ENCODE measurements at places on chromosomes 11 and 22.

DNA sequence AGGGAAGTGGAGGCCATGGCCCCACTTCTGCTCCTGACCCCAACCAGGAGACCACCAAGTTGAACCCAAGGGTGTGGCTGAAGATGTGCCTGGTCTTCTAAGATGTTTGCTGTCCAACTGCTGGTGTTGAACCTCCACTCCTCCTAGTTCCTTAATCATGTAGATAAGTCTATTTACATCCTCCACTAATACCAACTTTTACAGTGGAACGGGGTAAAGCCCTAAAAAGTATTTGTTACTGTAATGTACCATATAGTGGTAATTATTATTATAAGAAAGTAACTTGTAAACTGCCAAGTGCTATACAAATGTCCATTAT lies 19.0 kb upstream of the RASSF10 start:
- DNase-seq: no peak

DNA sequence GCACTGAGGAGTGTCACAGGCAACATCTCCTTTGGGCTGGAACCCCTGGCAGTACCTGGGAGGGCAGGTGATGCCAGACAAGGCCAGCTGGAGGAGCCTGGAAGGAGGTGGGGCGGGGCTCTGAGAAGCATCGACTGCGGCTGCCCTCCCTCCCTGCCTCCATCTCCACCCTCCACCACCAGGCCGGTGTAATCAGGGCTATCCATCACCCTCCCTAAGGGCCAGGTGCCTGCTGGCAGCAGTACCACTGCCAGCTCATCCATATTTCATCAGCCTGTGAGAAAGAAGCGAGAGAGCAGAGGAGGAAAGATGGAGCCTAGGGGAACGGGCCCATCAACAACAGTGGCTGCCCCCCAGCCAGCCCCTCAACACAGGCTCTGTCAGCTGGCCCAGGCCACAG lies 51.4 kb upstream of the RASD2 start:
- DNase-seq: no peak

GRCh38 chr11:111719379-111719778 lies 46.8 kb downstream of the PPP2R1B start:
- DNase-seq: no peak

DNA sequence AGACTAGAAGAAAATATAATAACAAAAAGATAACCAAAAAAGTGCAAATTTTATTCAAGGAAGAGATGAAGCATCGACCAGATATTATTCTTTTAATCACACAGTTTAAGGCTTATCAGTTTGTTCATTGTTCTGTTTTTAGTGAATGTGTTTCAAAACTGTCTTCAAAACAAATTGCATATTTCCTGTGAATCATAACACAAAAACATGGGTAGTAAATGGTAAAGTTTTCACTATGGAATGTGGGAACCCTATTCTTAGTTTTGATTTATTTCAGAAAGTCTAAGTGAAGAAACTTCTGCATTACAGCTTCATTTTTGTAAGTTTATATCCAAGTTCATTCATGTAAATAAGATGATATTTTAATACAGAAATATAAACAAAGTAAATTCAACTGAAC lies 207.6 kb upstream of the LUZP2 start:
- DNase-seq: no peak

- no peak for DNase-seq
Observed at GRCh38 chr11:130216221-130216550, 56.6 kb downstream of the ST14 start.

GRCh38 chr11:26704249-26704648 lies 17.6 kb downstream of the SLC5A12 start:
- no peak for DNase-seq

DNA sequence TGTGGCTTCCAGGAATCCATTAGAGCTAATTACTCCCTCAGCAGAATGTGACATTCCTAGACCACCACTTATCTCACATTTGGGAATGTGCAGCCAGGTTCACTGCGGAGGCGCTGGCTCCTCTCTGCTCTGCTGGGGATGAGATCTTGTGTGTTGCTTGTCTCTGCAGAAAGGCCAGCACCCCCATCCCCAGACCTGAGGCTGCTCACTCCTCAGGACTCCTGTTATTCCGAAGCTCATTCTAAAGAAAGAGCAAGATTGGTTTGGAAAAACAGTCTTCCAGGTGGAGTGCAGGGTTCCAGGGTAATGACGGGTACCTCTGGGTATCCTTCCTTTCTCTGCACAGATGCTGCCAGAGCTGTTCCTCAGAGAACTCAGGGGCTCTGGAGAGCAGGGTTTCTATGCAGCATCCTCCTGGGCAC lies 20.8 kb downstream of the RSPH14 start:
- no peak for DNase-seq

- no peak for DNase-seq
Observed at GRCh38 chr11:1129143-1129610, 28.6 kb upstream of the MUC5AC start.

- no peak for DNase-seq
Observed at GRCh38 chr11:93089474-93090102, 108.2 kb downstream of the SLC36A4 start.

- DNase-seq: no peak
Observed at GRCh38 chr11:87892291-87892690, 283.0 kb downstream of the RAB38 start.

DNA sequence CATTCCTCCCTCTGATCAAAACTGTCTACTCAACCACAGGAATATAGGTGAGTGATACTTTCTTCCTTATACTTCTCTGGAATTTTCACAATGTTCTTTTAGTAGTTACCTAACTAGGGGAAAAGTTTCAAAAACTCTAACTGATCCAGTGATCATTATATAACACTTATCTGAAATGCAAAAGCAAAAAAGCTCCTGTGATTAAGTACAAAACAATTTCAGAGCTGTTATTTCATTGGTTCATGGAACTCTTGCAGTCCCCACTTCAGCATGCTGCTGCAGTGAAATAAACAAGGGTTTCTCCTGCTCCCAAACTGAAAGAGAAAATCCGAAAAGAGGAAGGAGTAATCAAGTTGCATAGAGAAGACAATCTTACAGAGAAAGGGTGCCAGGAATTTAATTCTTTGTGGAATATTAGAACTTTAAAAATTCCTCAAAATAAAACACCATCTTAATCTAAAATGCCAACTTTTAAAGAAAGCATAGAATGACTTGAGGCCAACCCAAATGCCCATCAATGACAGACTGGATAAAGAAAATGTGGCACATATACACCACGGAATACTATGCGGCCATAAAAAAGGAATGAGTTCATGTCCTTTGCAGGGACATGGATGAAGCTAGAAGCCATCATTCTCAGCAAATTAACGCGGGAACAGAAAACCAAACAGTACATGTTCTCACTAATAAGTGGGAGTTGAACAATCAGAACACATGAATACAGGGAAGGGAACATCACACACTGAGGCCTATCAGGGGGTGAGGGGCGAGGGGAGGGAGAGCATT lies 20.3 kb downstream of the PPP2R1B start:
- DNase-seq: no peak

- DNase-seq: no peak
Observed at GRCh38 chr11:45091563-45092403, 54.7 kb upstream of the PRDM11 start.

DNA sequence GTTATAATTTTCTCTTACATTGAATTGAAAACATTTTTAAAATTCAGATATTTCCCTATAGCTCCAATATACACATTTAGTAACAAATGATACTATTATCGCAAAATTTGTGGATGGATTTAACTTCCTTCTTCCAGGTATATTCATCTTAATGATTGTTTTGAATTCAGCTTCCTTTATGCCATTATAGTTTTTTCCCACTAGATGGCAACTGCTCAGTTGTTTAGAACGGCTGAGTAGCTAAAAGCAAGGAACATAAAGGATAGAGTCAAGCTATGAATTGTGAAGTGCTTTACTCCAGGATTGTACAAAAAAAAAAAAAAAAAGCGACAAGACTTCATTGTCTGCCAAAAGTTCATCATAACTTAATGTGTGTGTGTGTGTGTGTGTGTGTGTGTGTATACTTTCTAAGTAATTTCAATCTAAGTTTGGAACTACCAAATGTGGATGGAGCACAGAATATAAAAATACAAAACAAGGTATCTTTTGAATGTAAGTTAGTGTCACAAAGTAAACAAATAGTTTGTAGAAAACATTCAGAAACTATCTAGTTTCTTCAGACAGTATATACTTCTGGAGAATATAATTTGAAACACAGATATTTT lies 846.4 kb downstream of the DLG2 start:
- DNase-seq: no peak

- no peak for DNase-seq
Observed at GRCh38 chr22:45537734-45538181, 35.1 kb downstream of the FBLN1 start.

DNA sequence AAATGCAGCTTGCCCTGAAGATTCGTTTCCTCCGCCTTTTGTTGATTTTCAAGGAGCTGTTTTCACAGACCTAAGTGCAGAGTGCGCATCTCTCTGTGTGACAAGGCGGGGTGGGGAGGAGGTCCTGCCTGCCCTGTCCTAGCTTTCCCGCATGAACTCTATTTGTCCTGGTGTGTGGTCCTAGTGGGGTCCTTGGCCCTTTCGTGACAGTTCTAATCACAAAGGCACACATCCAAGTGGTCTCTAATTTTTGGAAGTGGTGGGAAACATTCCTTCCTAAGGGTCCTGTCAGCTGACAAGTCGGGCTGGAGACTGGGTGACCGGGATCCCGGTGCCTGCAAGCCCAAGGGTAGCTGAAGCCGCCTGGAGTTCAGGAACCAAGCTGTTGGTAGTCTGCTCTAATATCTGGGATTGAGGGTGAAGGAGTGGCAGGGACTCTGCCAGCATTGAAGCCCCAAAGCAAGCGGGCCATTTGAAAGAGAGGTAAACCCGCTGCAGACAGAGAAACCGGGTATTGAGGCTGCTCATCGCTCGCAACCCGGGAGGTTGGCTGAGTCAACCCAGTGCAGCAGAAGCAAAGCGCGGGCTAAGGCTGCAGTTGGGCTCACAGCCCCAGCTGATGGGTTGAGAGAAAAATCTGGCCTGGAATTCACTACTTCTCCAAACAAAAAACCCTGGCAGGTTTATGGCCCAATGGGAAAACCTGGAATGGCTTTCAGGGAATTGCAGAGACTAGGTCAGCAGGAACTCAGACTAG lies 28.1 kb upstream of the FBXO3 start:
- no peak for DNase-seq

DNA sequence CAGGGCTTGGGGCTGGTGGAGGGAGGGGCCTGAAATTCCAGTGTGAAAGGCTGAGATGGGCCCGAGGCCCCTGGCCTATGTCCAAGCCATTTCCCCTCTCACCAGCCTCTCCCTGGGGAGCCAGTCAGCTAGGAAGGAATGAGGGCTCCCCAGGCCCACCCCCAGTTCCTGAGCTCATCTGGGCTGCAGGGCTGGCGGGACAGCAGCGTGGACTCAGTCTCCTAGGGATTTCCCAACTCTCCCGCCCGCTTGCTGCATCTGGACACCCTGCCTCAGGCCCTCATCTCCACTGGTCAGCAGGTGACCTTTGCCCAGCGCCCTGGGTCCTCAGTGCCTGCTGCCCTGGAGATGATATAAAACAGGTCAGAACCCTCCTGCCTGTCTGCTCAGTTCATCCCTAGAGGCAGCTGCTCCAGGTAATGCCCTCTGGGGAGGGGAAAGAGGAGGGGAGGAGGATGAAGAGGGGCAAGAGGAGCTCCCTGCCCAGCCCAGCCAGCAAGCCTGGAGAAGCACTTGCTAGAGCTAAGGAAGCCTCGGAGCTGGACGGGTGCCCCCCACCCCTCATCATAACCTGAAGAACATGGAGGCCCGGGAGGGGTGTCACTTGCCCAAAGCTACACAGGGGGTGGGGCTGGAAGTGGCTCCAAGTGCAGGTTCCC lies at the start of gene APOC3:
APOC3 (plus strand) TSS at position 383 of the 659 bp plus-strand sequence. CDS start 676 bp downstream, outside the sequence.
- DNase-seq: no peak

DNA sequence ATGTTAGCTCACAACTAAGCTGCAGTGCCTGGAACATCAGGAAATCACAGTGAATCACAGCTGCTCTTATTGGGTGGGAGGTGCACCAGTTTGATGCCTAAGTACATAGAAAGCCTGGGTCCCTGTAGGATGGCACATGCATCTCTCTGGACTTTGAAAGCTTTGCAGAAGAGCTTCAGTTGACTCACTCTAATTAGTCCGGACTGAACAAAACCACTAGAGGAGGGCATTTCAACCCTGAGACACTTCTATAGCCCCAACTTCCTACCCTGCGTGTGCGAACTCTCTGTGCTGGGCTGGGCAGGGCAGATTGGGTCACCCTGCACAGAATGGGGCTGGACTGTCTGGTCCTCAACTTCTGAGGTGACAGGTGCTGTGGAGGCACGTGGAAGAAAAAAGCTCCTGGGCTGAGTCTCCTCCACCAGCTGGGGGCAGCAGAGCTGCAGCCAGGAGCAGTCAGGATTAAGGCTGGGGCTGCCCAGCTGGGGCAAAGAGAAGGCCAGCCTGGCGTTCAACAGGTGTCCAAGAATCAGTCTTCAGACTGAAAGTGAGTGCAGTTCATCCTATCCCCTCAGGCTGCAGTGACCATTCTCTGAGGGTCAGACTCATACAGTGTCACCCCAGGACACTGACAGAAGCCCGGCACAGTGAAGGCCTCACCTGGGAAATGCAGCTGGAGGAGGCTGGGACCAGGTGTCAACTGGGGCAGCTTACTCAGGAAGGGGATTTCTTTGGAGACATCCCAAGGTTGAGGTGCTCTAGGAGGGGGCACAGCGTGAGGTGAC lies 22.1 kb downstream of the GGTLC2 start:
- DNase-seq: peak; percentile 10

DNA sequence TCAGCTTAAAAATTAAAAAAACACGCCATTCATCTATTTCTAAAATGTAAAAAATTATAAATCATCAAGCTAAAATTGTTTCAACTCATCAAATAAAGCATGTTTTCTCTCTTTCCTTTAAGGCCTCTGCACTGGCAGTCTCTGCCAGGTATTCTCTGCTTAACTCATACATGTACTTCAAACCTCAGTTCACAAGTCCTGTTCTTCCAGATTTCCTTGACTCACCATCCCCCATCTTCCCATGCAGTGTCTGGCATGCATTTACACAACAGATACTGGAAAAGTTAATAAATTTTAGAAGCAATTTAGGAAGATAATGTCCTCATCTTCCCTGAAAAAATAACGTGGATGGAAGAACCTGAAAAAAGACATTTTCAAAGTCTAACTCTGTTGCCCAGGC lies 32.5 kb downstream of the CSTF3 start:
- DNase-seq: no peak

DNA sequence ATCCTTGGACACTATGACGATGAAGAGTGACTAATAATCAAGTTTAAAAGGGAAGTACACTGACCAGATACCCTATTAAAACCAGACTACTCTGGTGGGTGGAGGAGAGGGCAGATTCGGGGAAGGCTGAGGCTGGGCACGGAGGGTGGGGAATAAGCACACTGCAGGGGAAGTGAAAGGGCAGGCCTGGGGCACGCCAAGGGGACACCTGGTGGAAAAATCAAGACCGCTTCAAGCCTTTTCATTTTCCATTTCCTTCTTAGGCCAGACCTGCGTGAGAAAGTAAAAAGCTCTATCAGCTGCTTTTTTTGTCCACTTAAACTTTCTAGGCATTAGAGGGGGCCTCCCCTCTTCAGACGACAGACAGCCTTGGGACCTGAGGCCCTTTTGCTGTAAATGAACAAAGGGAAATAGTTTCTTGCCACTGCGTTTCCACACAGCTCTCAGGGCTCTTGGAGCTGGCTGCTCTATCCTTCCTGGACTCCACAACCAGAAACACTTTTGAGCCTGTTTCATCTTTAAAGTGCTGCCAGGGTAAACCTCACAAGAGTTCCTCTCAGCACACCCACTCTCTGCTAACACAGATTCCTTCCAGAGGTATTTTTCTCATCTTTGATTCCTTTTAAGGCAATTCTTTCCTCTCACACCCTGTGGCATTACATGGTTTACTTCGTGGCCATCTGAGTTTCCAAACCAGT lies 25.0 kb upstream of the SERPIND1 start:
- no peak for DNase-seq

GRCh38 chr11:124970925-124971324 lies 16.9 kb downstream of the CCDC15 start:
- DNase-seq: no peak

- no peak for DNase-seq
Observed at GRCh38 chr22:23519442-23520157, 60.5 kb downstream of the IGLL1 start.

Measured in CD4-positive, alpha-beta T cell treated with Interleukin-17A for 1 hour (primary cell).